Activated CD8-positive, alpha-beta T cell treated with anti-CD3 and anti-CD28 coated beads for 36 hours (primary cell): ENCODE measurements at places on chromosomes 2 and 18.
A peak's percentile ranks its signal among the peaks of the same experiment; 100 is the strongest.

DNA sequence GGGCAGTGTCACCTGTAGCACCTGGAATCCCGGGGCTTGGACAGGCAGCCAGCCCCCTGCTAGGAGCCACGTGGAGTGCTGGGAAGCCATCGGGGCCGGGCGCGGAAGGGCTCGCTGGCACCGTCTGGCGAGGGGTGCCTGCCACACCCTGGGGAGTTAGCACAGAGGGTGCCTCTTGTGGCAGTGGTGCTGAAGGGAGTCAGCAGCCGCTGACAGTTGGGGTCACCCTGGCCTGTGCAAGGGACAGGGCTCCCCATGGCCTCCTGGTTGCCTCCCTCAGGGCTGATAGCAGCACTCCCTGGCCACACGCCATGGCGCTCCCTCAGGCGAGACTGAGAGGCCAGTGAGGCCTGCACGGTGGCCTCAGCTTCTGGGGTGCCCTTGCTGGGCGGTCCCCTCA is 13.9 kb upstream of the D2HGDH start:
- no peaks in the 10 kb centered on the region for H3K27me3 ChIP-seq
- H3K4me1 ChIP-seq = no peaks in the 10 kb centered on the region
- no peak overlapping the region for H3K27ac ChIP-seq
- H3K4me3 ChIP-seq = no peak overlapping the region
- no peak for DNase-seq

- no peaks in the 10 kb centered on the region for H3K36me3 ChIP-seq
- H3K27me3 ChIP-seq = peaks cover 4% of the 10 kb centered on the region
- peaks cover 14% of the 10 kb centered on the region for H3K4me1 ChIP-seq
- peak; percentile 91 for DNase-seq
These were observed 8.9 kb downstream of the TEX44 start for GRCh38 chr2:231601356-231602229.

- H3K4me1 ChIP-seq = no peaks in the 10 kb centered on the region
- no peak for DNase-seq
- no peak overlapping the region for H3K4me3 ChIP-seq
These were observed 101.8 kb upstream of the SCN1A start for GRCh38 chr2:166229678-166230023.

DNA sequence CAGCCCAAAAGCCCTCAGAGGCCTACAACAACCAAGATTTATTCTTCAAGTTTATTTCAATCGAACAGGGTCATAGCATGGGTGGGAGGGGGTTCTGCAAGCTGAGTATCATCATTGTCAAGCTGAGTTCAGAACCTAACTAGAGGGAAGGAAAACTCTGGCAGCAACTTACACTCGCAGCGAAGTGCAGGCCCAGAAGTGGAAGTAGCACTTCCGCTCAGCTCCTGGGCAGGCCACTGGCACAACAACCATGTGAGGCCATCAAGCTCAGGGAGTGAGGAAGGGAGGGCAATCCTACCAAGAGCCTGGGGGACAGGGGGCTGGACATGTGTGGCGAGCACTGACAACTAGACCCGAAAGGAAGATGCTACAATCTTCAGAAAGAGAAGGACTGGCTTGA is 4.8 kb downstream of the UXS1 start:
- peak overlapping the region; percentile 62 for H3K27ac ChIP-seq
- H3K36me3 ChIP-seq = peaks cover 49% of the 10 kb centered on the region
- no peaks in the 10 kb centered on the region for H3K27me3 ChIP-seq
- no peak overlapping the region for H3K4me3 ChIP-seq

GRCh38 chr2:156944871-156945270 is 312.6 kb upstream of the GALNT5 start:
- H3K27me3 ChIP-seq = no peaks in the 10 kb centered on the region
- H3K36me3 ChIP-seq = no peaks in the 10 kb centered on the region
- H3K27ac ChIP-seq = no peak overlapping the region
- no peak for DNase-seq
- no peak overlapping the region for H3K4me3 ChIP-seq

DNA sequence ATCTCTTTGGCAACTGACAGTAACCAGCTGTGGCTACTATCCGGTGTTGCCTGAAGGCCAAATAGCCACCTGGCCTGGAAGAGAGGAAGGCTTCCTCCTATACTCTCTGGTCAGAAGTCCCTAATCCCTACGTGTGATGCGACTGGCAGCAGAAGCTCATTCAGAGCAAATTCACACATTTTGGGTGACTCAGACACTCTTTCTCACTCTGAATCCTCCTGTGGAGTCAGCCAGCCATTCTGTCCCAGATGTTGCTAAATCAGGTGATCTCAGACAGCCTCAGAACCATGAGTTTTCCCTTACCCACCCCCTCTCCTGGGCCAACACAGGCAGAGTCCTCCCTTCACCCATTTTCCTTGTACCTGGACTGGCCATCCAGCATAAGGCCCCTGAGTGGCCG is 34.7 kb downstream of the CFAP53 start:
- peak; percentile 8 for DNase-seq
- H3K4me1 ChIP-seq = no peaks in the 10 kb centered on the region
- H3K27me3 ChIP-seq = peaks cover 2% of the 10 kb centered on the region
- H3K4me3 ChIP-seq = no peak overlapping the region
- no peak overlapping the region for H3K27ac ChIP-seq

GRCh38 chr18:64334748-64335147 is 185.9 kb upstream of the LINC00305 start:
- H3K4me1 ChIP-seq = no peaks in the 10 kb centered on the region
- H3K27ac ChIP-seq = no peak overlapping the region
- H3K36me3 ChIP-seq = no peaks in the 10 kb centered on the region
- H3K27me3 ChIP-seq = no peaks in the 10 kb centered on the region
- no peak for DNase-seq
